ENCODE measurements at places on chromosomes 7 and 10.

GRCh38 chr10:77892761-77893160 lies 33.8 kb downstream of the DLG5 start:
- no peak for DNase-seq

- DNase-seq, result peak; percentile 65
These were observed 28.1 kb downstream of the EPHB4 start for GRCh38 chr7:100799037-100799896.

DNA sequence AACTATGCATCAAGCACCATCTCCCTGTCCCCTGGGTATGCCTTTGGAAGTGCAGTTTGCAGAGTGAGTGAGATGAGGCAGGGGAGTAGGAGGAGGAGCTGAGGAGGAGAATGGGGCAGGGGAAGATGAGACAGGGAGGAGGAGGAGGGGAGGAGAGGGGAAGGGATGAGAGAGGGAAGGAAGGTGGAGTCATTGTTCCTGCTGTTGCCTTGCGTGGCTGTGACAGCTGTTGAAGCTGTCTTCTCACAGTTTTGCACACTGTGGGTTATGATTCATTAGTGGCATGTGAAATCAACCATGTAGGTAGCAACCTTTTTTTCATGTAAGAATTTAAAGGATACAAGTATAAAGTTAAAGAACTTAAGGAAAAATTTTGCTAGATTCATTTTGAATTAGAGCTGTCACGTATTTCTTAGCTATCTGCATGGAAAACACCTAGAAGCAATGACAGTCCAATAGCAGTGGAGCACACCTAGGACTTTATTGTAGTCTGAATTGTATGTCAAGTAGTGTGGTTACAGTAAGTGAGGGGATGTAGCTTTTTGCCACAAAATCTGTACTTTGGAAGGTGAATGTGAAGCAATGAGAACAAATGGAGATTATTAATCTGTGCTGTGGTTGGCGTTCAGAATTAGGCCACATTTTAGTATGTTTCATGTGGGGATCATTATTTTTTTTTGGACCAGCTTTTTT lies 21.7 kb downstream of the CCM2 start:
- no peak for DNase-seq

DNA sequence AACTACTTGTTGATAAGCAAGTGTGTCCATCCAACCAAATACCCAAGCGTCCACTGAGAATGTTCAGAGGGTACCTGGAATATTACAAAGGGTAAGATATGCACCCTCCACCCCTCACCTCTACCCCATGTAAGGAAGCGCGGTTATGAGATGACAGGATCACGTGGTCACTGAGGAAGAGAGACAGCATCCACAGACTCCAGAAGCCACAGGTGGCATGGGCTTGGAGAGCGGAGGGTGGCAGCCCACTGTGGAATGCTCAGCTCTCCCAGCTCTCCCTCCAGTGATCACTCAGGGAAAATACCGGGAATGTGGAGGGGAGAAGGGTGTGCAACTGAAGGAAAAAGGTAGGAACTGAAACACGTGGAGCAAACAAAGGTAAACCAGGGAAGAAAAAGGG lies 25.7 kb downstream of the SFMBT2 start:
- no peak for DNase-seq

- DNase-seq, result no peak
These were observed 24.5 kb upstream of the PPP1R9A start for GRCh38 chr7:94882891-94883290.

- DNase-seq, result no peak
These were observed 59.9 kb upstream of the DNAJB6 start for GRCh38 chr7:157276731-157277562.

DNA sequence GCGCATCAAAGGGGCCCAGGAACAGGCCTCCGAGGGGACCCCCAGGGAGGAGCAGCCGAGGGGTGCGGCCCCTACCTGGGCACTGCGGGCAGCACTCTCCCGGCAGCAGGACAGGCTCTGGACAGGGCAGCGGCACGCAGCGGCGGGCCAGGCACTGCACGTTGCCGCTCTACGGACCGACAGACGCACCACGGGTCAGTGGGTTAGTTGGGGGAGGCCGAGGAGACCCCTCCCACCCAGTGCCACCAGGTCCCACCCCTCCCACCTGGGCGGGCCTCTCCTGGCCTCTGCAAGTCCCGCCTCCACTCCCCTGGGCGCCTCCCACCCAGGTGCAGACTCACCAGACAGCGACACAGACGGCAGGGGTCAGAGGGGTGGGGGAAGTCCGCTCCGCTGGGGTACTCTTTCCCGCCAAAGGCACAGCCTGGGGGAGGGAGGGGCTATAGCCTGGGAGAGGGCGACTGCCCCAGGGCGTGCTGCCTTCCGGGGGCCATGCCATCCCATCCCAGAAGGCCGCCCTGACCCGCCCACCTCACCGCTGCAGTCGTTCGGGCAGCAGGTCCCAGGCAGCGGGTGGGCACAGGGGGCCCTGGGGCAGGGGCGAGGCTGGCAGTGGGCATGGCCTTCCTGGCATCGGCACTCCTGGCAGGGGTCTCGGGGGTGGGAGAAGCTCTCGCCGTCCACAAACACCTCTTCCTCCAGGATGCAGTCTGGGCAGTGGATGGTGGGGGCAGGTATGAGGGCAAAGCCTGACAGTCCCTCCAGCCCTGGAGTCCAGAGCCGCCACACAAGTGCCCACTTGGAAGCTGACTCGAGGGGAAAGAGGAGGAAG lies 19.2 kb downstream of the KCP start:
- peak; percentile 63 for DNase-seq

- peak; percentile 34 for DNase-seq
These were observed 1212.8 kb downstream of the REEP3 start for GRCh38 chr10:64733980-64734379.

GRCh38 chr7:157432957-157433576 lies 96.3 kb downstream of the DNAJB6 start:
- DNase-seq, result peak; percentile 60

- no peak for DNase-seq
These were observed 22.5 kb downstream of the TMEM72 start for GRCh38 chr10:44933451-44934321.

- no peak for DNase-seq
These were observed 502.2 kb downstream of the ARL4A start for GRCh38 chr7:13189668-13190067.

DNA sequence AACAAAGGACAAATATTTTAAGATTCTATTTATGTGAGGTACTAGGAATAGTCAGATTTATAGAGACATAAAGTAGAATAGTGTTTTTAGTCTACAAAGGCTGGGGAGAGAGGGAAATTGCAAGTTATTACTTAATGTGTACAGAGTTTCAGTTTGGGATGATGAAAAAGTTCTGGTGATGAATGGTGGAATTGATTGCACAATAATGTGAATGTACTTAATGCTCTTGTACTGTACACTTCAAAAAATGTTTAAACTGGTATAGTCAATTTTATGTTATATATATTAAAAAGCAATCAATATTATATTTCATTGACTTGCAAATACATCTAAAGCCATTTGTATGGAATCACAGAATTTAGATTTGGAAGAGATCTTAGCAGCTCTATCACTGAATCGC lies 213.4 kb downstream of the PPP1R3A start:
- DNase-seq, result no peak
